ENCODE measurements at places on chromosomes 11 and 22. TPM values are rescaled to one million over a fixed set of nuclear protein-coding genes. Genes with fewer than 3 reads are reported as not detected.

Gene P2RY2
- not detected for total RNA-seq

Gene VSIG2
- not detected for total RNA-seq

Gene PRG3
- not detected for total RNA-seq

Gene HBG1
- 2.0 TPM for total RNA-seq

Gene OR52N5
- total RNA-seq: not detected

Gene PIH1D2
- 2.9 TPM for total RNA-seq

Gene FJX1
- total RNA-seq: 50.1 TPM

Gene MPST
- total RNA-seq: 22.0 TPM

Gene RAPSN
- total RNA-seq: not detected

Gene C11orf52
- not detected for total RNA-seq

Gene FADD
- 20.0 TPM for total RNA-seq

Gene CYP2R1
- 38.7 TPM for total RNA-seq

Gene RAG2
- total RNA-seq: not detected

Gene BAIAP2L2
- total RNA-seq: under 0.01 TPM

Gene CNIH2
- total RNA-seq: 41.6 TPM

Gene SHANK3
- total RNA-seq: 4.1 TPM

Gene PGA5
- total RNA-seq: 0.82 TPM

GRCh38 chr22:21632931-21633330, 371 bp downstream of the CCDC116 start:
- peak; percentile 5 for DNase-seq

- DNase-seq: no peak
Measured at GRCh38 chr22:46653596-46653995, 33.4 kb downstream of the GRAMD4 start.

DNA sequence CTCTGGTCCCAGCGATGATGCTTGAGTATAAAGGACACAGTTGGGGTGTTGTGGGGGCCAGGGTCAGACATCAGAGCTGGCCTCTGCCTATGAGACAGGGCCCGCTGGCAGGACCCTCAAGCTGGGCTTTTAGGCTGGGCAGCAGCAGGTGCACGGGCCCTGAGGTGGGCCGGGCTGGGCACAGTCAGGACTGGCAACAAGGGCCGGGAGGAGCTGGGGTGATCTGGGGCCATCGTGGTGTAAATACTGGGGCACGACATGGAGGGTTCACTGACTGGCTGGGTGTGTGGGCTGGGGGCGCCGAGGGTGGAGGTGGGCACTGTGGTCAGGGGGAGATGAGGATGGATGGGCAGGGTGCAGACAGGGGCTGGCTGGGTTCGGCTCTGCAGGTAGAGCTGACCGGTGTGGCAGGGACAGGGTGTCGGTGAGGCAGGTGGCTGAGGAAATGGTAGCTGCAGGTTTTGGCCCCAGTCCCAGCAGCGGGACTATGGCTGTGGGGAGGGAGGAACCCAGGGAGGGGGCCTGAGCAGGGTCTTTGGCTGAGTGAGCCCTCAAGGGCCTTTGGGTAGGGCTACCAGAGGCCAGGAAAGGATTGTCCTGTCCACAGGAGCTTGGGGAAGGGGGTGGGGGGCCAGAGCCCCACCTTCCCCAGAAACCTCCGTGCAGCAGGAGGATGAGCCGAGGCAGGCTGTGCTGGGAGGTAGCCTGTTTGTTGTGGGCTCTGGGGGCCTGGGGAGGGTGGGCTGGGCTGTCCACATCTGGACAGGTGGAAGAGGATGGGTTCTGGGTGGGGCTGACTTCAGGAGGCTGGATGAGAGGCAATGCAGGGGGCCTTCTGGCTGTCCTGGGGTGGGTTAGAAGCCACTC, 81.4 kb downstream of the KCNQ1 start:
- no peak for DNase-seq

GRCh38 chr11:67247946-67248550, 18.2 kb upstream of the GRK2 start:
- DNase-seq: no peak

DNA sequence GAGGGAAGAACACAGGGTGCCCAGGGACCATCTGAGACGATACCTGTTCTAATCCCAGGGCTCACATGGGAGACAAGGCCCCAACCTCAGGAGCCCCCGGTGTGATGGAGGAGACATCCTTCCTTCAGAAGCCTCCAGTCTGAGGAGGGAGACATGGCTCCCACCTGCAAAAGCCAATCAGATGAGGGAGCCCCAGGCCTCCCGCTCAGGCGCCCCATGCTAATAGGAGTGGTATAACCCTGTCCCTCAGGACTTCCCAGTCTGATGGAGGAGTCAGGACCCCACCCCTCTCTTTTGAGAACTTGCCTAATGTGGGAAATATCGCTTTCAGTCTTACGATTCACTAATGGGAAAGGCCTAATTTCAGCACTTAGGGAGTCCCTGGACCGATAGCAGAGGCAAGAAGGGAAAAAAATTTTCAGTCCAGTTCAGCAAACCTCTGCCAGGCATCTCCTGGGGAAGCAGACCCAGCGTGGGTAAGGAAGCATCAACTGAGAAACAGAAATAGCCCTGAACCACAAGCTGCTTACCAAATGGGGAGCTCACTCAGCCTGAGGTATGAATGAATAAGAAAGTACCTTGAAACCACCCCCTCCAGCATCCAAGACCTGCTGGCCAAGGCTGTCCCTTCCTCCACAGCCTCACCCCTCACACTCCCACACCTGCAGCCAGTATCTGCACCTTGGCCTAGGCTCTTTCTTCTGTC, 5.9 kb downstream of the ARRB1 start:
- DNase-seq: peak; percentile 36

GRCh38 chr22:29744902-29745301, 21.9 kb downstream of the ZMAT5 start:
- DNase-seq: no peak

- no peak for DNase-seq
Measured at GRCh38 chr11:90221803-90222458, 918 bp downstream of the CHORDC1 start.

GRCh38 chr22:30291058-30291892, 2.0 kb upstream of the CASTOR1 start:
- DNase-seq: peak; percentile 83

- no peak for DNase-seq
Measured at GRCh38 chr22:37328017-37328416, 45.7 kb downstream of the CYTH4 start.

- no peak for DNase-seq
Measured at GRCh38 chr22:36413022-36413775, 25.4 kb upstream of the MYH9 start.

DNA sequence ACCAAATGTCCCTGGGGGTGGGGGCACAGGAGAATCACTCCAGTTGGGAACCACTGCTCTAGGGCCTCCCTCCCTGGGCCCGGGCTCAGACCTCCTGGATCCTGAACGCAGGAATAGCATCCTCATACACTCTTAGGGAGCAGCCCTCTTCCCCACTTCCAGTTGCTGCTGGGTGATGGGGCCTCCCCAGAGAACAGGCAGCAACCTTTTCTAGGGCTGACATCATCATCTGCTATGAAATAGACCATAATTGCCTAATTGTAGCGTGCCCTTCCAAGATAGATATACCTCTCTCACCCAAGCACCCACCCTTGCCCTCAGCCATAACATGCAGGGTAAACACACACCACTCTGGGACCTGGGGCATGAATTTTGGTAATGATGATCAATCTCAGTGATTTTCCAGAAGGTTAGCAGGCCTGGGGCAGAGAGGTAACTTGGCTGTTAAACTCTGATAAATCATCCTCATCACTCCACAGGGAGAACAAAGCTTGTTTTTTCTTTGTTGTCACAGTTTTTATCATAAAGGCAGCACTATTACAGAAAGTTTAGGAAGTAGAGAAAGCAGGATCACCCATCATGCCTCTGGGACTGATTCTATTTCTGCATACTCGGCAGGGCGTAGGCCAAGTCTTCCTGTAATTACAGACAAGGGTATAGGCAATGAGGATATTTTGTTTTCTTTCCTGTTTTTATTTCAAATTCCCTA, 88.3 kb upstream of the PRDM11 start:
- no peak for DNase-seq

- DNase-seq: no peak
Measured at GRCh38 chr11:127816962-127817361, 770.4 kb downstream of the ETS1 start.

DNA sequence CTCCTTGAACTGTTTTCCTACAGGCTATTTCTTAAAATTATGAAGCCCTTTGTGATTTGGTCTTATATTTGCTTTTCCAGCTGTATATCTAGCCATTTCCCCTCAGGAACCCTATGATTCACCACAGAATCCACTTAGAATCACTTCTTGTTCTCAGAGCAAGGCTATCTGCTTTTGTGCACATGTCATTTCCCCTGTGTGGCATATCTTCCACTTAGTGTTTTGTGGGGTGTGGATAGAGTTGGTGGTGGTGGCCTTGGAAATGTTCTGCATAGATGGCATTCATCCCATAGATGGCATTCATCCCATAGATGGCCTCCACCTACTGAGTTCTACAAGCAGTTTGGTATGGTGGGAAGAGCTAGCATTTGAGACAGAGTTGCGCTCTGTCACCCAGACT, 44.7 kb downstream of the SWAP70 start:
- DNase-seq: no peak

GRCh38 chr22:31295831-31296657, 3.8 kb upstream of the PIK3IP1 start:
- DNase-seq: no peak

GRCh38 chr22:36981247-36981775, 37.9 kb downstream of the TST start:
- DNase-seq: no peak

- no peak for DNase-seq
Measured at GRCh38 chr22:49600891-49601431, 226.7 kb downstream of the BRD1 start.

DNA sequence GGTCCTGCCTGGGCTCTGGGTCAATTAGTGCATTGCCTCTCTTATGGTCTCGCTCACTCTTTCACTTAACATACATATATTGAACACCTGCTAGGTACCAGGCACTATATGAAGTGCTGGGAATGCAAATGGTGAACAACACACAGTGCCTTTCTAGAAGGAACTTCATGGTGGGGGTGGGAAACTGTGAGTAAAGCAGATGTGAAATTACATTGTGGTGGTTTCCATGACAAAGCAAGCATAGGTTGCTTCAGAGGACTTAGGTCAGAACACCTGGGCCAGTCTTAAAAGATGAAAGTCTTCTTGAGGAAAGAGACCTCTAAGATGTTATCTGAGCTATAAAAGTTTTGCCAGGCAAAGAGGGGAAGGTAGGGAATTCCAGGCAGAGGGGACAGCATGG, 231.3 kb downstream of the BUD13 start:
- no peak for DNase-seq

DNA sequence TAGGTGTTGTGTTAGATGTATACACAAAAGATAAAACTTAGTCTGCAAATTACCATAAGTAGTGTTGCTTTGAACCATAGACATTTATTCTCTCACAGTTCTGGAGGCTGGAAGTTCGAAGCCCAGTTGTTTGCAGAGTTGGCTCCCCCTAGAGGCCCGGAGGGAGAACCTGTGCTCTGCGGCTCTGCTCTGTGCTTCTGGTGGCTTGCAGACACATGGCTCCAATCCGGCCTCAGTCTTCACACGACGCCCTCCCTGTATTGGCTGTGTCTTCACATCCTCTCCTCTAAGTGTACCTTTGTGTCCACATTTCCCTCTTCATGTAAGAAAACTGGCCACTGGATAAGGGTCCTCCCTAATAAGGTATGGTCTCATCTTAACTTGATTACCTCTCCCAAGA, 128.4 kb downstream of the OPCML start:
- DNase-seq: no peak

- DNase-seq: no peak
Measured at GRCh38 chr11:35632301-35632700, 14.0 kb downstream of the FJX1 start.

DNA sequence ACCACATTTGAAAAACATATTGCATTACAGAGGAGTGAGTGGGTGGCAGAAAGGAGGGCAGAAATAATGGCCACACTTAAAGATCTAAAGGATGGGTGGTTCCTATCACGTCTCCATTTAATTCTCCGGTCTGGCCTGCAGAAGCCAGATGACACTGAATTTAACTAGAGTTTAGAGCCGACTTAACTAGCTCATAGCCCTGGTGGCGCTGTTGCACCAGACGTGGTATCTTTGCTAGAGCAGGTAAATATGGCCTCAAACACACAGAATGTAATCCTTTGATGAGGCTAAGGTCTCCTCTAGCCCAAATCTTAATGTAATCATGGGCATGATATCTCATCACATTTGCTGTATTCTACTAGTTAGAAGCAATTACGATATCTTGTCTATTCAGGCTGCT, 51.5 kb upstream of the GAL start:
- no peak for DNase-seq

DNA sequence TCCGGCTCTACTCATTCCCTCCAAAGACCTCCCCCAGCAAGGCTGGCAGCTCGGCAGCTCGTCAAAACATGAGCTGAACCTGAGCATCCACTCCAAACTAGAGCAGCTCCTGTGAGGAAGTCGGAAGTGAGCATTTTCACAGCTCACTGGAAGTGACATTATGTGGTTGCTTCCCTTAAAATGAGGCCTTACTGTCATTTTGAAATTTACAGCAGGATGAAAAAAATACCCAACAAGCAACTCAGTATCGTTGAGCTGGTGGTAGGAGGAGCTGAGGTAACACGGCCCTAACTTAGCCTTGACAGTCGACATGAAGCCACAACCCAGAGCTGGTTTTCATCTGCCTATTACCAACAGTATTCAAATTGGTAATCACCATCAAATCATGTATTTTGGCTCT, 38.0 kb upstream of the ARFGAP3 start:
- no peak for DNase-seq

DNA sequence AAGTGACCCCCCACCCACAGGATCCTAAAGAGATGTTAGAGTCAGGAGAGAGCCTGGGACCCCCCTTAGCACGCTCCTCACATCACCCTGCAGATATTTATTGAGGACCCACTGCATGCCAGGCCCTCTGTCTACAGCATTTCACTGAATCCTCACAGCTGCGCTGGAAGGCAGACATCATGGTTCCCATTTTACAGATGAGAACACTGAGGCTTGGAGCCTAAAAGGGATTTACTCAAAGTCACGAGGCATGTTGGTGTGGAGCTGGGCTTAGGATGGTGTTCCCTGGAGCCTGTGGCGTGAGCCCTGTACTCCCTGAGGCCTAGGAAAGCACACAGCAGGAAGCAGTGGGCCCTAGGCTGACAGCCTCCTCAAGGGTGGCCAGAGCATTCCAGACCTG, 39.2 kb upstream of the LRRC32 start:
- DNase-seq: no peak

DNA sequence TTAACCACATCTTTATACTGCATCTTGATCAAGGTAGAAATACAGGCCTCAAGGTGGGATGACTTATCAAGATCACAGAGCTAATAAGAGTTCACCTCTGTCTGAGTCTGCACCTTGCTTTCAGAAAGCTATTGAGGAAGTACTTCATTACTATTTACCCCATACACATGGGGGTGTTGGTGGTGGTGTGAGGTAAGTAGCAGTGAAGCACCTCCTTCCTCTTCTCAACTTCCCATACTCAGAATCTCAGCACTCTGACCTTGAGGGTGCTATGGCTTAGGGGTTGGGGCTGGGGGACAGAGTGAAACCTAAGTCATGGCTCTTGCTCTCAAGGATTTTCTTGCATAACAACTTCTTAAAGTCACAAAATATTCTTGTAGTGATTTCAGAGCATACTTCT, 56.9 kb downstream of the ME3 start:
- no peak for DNase-seq

Measured in frontal cortex (tissue), 4 donors.